ENCODE measurements at places on chromosomes 7 and 10. TPM values are rescaled to one million over a fixed set of nuclear protein-coding genes. Genes with fewer than 3 reads are reported as not detected.

DNA sequence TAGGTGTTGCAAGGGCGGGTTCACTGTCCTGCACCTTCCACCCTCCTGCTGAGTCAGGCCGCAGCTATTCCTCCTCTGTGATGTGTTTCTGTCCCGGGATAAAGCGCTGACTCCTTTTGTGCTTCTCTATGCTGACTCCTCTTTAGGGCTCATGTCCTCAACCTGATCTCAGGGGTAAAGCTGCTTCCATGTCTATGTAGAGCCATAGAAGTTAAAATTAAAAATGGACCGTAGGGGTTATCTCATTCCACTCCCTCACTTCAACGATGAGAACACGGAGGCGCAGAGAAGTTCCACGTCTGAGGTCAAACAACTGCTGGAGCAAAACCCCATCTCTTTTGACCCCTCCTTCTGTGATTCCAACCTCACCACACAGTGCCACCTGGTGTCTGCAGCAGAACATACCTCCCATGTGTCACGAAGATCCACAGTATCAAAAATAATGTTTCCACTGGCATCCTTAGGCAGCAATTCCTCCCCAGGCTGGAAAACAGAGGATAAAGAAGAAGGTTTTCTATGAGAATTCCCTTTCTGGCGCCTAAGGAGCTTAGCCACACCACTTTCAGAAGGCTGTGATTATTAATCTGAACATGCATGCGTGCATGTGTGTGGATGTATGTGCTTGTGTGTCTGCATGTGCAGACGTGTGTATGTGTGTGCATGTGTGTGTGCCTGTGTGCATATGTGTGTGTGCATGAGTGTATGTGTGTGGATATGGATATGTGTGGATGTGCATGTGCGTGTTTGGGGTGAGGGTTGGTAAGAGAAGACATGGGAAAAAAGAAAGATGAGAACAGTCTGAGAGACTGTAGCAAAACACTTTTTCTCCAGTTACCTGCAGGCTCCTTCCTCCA is 81.2 kb upstream of the UCN3 start:
- DNase-seq = peak; percentile 83

DNA sequence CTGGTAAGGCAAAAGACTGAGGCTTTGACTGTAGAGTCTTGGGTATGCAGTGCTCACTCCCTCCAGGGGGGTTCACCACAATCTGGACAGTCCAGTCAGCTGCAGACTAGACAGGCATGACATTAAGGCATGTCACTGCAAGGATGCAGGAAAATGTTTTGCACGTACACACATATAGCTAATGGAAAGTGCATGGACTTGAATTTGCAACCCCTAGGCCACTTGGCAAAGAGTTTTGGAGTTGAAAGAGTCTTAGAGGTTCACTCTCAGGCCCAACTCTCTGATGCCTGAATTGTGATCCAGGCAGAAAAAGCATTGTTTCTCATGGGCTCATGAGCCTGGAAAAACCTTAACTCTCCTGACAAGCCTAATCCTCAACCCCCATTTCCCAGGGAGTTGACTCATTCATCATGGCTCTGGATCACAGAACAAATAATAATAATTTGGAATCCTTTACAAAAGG is 51.9 kb downstream of the LAMB4 start:
- no peak for DNase-seq

- no peak for DNase-seq
Observed at GRCh38 chr7:111112439-111112838, 21.5 kb downstream of the LRRN3 start.

DNA sequence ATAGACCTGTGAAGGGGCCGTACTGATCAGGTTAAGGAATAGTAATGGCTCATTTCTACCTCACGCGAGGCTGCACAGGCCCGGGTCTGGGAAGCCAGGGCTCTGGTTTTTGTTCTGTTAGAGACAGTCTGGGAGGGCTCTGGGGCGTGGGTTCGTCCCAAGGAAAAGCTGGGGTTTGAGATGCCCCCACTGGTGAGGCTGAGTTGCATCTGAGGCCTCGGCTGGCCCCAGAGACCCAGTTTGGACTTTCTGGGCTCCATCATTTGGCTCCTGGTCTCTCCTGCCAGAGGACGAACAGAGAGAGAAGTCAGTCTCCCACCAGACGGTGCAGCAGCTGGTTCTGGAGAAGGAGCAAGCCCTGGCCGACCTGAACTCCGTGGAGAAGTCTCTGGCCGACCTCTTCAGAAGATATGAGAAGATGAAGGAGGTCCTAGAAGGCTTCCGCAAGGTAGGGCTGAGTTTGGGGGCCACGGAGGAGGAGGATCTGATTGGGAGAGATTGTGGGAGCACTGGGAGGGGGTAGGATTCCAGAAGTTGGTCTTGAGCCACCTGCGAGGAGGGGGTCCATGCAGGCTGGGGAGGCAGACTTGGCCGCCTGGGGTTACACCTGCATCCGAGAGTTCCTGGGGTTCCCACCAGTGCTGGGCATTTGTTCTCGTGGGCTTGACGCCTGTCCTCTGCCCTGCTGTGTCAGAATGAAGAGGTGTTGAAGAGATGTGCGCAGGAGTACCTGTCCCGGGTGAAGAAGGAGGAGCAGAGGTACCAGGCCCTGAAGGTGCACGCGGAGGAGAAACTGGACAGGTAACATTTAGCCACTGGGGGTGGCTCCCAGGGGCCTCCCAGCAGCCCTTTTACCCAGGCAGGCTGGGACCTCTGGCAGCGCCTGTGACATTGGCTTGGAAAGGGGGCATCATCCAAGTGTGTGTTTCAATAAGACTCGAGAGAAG is 22.5 kb upstream of the BTBD16 start:
- DNase-seq = no peak

- DNase-seq = no peak
Observed at GRCh38 chr10:87546971-87547413, 42.3 kb downstream of the MINPP1 start.

DNA sequence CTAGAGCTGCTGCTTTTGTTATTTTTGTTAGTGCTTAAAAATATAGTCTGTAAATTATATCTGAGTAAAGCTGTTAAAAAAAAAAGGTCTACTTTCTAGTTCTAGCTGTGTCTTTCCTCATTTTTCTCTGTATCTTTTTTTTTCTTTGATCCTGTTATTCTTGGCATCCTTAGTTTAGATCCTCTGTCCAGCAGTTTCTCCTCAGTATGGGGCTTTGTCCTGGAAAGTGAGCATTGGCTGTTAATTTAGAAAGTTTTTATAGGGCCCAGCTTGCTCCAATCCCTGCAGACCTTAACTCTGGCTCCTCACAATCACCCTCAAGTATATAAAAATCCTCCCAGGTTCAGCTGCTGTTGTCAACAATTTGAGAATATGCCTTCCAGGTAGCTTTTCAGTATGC is 23.5 kb downstream of the DDX50 start:
- no peak for DNase-seq

- DNase-seq = no peak
Observed at GRCh38 chr7:100779359-100779758, 46.0 kb downstream of the ZAN start.

DNA sequence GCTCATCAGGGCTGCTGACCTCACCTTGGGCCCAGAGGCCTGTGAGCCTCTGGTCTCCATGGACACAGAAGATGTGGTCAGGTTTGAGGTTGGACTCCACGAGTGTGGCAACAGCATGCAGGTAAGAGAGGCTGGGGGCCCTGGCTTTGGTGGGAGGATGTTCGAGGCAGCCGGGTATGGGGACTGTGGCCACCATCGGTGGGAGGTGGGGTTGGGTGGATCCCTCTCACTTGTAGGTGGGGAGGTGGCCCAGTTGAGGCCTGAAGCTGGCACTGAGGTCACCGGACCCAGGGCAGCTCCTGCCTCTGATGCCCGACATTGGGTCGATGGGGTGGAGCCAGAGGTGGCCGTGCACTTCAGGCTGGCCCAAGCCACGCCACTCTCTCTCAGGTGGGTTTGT is 406 bp downstream of the ZP3 start:
- no peak for DNase-seq

DNA sequence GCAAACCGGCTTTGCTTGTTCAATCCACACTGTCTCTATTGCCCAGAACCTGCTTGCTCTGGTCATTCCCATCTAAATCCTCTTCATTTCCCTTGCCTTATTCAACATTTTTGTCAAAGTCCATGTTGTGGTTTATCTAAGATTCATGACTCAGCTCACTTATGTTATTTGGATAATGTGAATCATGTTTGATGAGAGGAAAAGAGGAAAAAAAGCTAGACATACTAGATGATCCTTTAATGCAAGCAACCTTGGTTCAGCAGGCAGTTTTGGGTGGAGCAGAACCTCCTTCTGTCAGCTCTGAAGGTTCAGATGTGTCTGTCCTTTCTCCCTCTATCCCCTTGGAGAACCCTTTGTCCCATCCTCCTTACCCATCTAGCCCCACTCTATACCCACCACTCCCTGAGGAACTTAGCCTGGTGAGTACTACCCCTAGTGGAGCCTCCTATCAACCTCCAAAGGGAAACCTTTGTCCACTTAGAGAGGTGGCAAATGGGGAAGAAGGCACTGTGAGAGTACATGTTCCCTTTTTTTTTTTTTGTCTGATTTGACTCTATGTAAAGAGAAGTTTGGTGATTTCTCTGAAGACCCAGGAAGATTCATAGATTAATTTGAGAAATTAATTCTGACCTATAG is 2.1 kb upstream of the SAMD9L start:
- no peak for DNase-seq

- DNase-seq = no peak
Observed at GRCh38 chr7:141837683-141838082, 3.6 kb downstream of the PRSS37 start.

CLCN1 gene
- not detected for total RNA-seq

HGF gene
- not detected for total RNA-seq

TCAF2 gene
- 31.4 TPM for total RNA-seq

TDRD1 gene
- 0.47 TPM for total RNA-seq

SAP25 gene
- total RNA-seq = 13.7 TPM

SPDYE2B gene
- 0.19 TPM for total RNA-seq
